Brain microvascular endothelial cell (primary cell): ENCODE measurements at places on chromosomes 12 and 14.

DNA sequence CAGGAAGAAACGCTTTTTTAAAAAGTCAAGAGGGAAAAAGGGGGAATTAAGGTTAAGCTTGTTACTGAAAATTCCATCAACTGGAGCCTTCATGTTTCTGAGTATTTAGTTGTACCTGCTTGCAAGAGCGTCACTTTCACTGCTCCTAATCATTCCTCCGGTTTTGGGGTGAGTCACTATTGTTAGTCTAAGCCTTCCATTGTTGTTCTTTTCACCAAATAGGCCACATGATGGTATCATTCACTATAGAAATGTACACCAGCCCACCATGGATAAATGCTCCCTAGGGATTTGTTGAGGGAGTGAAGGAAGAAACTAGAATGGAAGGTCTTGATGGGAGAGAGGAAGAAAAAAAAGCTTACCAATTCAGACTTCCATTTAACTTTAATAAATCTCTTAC is 3.0 kb downstream of the IL22 start:
- DNase-seq: no peak

DNA sequence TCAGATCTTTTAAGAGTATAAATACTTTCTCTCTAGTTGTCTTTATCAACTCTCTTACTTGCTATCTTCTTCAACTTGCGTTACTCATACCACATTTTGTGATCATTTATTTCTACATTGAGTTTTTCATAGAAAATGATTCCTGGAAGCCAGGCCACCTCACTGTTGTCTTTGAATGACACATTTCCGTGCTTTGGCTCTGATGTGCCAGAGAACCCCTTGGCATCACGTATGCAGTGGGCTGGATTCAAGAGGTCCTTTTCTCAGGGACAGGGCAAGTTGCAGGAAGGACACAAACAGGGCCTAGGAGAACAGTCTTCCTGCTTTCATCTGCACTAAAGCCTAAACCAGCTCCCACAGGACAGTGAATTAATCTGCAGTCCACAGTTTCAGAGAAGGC is 70.3 kb upstream of the PYGL start:
- no peak for DNase-seq

- DNase-seq: no peak
Measured at GRCh38 chr12:51430196-51430895, 5.7 kb downstream of the SLC4A8 start.

DNA sequence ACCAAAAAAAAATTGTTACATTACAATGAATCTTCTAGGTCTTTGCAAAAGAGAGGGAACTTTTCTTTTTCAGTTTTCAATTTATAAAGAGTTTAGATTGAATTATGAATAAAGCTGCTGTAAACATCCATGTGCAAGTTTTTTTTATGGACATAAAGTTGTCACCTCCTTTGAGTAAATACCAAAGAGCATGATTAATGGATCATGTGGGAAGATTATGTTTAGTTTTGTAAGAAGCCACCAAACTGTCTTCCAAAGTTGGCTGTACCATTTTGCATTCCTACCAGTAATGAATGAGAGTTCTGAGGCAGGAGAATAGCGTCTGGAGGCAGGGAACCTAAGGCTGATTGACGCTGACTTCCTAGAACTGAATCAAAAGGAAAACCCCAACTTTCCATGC is 30.2 kb downstream of the LEMD3 start:
- DNase-seq: no peak

GRCh38 chr12:15527201-15528080 is 205.1 kb downstream of the PTPRO start:
- DNase-seq: no peak

DNA sequence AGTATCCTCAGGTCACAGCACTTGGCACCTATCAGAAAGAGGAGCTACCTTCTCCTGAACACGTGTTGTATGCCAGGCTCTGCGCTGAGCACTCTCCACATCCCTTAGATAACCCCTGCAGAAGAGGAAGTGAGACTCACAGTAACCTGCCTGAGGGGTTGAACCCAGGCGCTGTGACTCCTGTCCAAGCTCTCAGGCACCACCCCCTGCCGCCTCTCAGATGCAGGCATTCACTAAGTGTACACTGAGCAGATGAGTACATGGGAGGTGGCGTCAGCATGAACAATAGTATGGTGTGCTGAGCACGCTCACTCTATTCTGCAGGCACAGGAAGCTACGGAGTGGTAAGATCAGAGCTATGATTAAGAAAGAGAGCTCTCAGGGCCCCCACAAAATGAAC is 21.0 kb upstream of the RIC8B start:
- DNase-seq: no peak

DNA sequence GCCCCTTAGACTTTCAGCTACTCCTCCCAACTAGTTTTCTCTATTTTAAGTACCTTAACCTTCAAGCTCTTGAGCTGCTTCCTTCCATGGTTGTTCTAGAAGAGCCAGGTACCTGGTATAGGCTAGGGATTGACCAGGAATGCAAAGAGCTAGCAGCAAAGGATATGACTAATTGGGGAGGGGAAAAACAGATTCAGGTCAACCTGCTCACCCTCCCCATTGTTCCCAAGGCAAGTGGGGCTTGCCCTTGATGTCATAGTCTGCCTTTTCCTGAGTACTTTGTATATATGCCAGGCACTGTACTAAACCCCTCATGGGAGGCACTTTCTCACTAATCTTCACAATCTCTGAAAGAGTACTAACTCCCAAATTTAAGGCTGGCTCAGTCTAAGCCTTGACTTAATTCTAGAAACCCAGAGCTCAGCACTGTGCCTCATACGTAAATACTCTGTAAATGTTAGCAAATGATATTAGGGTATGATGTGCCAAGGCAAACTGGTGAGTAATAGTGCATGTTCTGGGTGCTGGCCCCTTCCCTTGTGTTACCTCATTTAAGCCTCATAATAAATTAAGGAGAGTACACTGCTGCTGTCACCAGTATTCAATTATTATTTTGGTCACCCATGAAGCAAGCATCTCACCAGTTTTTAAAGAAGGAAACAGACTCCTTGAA is 42.2 kb downstream of the SUDS3 start:
- DNase-seq: no peak

GRCh38 chr14:101456246-101457175 is 104.8 kb upstream of the DIO3 start:
- DNase-seq: no peak

DNA sequence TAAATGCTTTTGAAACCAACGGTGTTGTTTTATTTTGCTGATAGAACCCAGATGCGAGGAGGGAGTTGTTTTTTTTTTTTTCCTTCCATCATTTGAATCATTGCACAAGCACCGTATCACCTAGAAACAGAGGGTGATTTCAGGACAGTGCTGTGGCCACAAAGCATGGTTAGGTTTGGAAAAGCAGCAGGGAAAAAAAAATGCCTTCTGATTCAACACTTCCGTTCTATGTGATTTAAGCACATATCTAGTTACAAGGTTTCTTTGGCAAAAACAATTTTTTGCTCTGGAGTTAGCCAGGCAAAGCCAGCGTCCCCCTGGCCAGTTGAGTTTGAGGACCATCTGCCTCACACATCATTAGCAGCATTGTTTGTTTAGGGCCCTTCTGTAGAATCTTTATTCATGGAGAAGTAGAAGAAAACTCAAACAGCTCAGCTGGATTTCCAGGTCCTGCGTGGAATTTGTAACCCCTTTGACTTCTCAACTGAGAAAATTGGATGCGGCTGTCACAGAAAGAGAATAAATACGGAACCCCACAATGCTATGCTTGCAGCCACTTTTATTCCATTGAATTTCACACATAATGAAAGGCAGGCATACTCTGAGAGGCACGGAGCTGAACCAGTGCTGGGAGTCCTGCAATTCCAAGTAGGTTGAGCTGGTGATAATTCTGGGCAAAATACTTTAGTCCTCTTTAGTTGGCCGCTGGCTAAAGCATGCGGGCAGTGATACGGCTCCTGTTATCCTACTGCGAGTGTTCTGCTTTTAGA is 17.0 kb upstream of the WNT5B start:
- DNase-seq: peak; percentile 75

GRCh38 chr12:570921-571794 is 92.1 kb downstream of the NINJ2 start:
- no peak for DNase-seq

- no peak for DNase-seq
Measured at GRCh38 chr14:100618318-100618693, 31.1 kb upstream of the BEGAIN start.

DNA sequence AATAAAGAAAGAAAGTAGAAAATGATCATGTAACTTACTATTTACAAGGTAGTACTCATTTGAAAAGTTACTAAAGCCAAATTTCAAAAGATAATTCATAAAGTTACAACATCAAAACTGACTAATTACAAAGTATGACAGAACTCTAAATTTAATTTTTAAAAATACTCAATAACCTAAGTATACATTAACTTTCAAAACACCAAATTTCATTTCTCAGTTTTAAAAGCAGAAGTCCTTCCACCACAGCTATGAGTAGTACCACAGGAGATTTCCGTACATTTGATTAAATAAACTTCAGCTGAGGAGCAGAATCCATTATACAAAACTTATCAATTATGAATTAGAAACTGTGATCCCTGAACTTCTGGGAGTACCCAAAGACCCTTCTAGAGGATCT is 100.8 kb upstream of the BBS10 start:
- DNase-seq: no peak

- peak; percentile 28 for DNase-seq
Measured at GRCh38 chr12:113684053-113684907, 212.6 kb upstream of the LHX5 start.

DNA sequence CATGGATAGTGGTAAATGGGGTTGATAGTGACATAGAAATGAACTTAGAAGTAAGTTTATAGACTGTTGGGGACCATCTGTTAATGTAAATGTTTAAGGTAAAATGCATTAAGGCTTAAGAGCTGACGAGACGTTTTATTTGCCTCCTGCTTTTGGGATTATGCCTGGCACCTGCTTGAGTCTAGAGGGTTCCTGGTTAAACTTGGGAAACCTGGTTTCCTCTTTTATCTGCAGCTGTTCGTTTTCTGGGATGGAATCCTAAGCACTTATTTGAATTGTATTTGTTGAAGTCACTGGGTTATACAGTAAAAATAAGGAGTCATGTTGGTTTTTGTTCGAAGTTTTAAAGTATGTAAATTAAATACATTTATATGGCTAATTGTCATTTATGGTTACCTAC is 914.7 kb downstream of the NRXN3 start:
- DNase-seq: no peak

GRCh38 chr12:98699586-98699985 is 54.5 kb downstream of the APAF1 start:
- DNase-seq: no peak

GRCh38 chr14:102622262-102622885 is 29.9 kb downstream of the RCOR1 start:
- DNase-seq: no peak
